ENCODE measurements at places on chromosomes 2 and 18. TPM values are rescaled to one million over a fixed set of nuclear protein-coding genes. Genes with fewer than 3 reads are reported as not detected.
A peak's percentile ranks its signal among the peaks of the same experiment; 100 is the strongest.

DNA sequence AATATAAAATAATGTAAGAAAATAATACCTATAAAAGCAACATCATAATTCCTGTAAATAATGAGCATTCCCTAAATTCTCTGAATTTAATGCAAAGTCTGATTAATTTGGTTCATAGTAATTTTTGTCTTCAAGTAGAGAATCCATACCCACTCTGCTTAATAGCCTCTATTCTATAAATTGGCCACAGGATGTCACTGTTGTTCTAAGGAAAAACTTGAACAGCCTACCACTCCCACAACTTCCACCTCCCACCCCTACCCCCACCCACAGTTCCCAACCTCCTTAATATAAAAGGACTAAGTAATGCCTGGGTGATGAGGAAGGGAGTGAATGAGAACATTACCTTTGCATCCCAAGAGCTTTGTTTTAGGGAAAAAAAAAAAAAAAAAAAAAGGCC, 27.2 kb upstream of the BBS5 start:
- peak; percentile 77 for DNase-seq

SCN7A gene
- total RNA-seq = not detected

GRCh38 chr2:160582490-160583145, 89.0 kb upstream of the RBMS1 start:
- peak; percentile 32 for DNase-seq

GRCh38 chr2:96108541-96109360, 7.6 kb downstream of the ADRA2B start:
- DNase-seq = no peak

- no peak for DNase-seq
These were observed 39.0 kb upstream of the FAM237A start for GRCh38 chr2:206603243-206603642.

CDH7 gene
- 3.3 TPM for total RNA-seq

DNA sequence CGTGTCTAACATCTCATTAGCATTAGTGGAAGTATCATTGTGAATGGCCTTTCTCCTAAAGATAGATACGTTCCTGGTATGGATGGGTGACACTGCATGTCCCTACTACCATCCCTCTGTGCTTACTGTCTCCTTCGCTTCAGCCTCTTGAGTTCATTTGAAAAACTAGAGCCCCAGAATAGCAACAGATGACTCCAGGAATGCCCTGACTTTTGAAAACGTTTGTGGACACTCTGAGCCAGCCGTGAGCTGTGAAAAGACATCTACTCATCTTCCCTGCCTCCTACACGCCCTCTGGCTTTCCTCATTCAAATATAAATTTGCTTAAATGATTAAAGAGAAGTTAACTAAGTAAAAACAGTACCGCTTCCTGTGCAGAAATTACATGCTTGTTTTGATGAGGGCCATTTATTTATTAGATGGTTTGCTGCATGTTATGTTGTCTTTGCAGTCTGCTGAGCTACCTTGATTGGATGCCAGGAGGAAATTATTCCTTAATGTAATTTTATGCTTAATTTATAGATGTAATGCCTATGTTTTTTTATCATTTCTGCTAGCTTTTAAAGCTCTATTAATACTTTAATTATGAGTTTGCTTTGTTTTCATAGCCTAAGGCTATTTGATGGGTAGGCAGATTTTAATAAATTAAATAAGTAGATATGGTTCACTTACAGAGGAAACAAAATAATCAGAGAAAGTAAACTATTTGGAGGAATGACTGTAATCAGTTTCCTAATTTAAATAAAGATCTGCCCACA, 32.1 kb upstream of the MYO3B start:
- no peak for DNase-seq

TTC39C gene
- 23.8 TPM for total RNA-seq

DNA sequence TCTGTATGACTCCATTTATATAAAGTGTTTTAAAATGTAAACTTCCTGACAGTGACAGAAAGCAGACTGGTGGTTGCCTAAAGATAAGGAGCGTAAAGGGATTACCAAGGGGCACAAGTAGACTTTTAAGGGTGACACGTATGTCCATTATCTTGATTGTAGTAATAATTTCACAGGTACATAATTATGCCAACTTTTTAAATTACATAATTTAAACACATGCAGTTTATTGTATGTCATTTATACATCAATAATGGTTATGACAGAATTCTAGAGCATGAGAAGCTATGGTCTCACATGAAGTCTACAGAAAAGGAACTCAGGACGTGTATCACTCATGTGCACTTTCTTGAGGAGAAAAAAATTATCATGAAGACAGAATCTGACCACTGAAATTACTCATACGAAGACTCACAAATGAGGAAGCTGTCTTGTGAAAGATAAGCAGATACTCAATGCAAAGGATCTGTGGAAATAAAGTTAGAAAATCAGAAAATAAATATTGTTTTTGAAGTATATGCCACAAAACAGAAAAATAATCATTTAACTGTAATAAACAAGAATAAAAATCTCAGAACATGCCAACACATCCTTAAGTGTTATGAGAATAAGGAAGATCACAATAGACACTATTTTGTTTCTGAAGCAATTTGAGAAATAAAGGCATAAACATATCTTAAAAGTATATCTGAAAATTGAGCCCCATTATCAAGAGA, 84.4 kb downstream of the TMEM131 start:
- no peak for DNase-seq

- no peak for DNase-seq
These were observed 30.7 kb upstream of the HDAC4 start for GRCh38 chr2:239431536-239431935.

GRCh38 chr2:168539945-168540344, 83.9 kb downstream of the CERS6 start:
- no peak for DNase-seq

DNA sequence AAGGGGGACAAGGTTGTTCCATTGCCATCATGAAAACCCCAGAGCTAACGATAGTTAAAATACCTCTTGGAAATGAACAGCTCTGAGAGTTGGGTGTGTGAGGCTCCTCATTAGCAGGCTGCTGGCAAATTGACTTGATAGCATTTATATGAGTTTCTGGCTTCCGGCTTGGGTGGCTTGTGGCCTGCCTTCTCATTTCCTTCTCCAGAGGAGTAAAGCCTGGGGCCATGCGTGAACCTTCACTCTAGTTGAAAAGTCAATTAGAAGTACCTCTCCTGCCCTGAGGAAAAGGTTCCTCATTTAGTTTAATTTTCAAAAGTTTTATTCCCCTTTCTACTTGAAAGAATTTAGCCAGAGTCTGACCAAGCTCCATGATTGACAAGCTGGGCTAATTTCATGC, 67.1 kb downstream of the MGAT5 start:
- DNase-seq = no peak

GRCh38 chr2:200509235-200509611, 645 bp downstream of the KCTD18 start:
- DNase-seq = no peak

SNED1 gene
- total RNA-seq = 0.11 TPM

KIF5C gene
- total RNA-seq = 1.4 TPM

DNA sequence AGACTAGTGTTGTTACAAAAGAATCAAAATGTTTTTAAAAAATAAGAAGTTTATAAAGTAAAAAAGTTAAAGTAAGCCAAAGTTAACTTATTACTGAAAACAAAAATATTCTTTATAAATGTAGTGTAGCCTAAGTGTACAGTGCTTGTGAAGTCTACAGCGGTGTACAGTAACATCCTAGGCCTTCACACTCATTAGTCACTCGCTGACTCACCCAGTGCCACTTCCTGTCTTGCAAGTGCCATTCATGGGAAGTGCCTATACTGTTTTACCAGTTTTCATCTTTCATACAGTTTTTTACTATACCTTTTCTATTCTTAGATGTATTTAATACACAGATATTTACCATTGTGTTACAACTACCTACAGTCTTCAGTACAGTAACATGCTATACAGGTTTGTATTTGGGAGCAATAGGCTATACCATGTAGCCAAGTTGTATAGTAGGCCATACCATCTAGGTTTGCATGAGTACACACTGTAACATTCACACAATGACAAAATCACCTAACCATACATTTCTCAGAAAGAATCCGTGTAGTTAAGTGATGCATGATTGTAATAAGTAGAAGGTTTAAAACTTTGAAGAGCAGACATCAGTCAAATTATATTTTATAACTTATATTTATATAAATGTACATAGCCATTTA, 13.4 kb downstream of the SERPINB7 start:
- no peak for DNase-seq

- DNase-seq = no peak
These were observed 828.0 kb downstream of the SLC4A3 start for GRCh38 chr2:220455351-220455990.

DNA sequence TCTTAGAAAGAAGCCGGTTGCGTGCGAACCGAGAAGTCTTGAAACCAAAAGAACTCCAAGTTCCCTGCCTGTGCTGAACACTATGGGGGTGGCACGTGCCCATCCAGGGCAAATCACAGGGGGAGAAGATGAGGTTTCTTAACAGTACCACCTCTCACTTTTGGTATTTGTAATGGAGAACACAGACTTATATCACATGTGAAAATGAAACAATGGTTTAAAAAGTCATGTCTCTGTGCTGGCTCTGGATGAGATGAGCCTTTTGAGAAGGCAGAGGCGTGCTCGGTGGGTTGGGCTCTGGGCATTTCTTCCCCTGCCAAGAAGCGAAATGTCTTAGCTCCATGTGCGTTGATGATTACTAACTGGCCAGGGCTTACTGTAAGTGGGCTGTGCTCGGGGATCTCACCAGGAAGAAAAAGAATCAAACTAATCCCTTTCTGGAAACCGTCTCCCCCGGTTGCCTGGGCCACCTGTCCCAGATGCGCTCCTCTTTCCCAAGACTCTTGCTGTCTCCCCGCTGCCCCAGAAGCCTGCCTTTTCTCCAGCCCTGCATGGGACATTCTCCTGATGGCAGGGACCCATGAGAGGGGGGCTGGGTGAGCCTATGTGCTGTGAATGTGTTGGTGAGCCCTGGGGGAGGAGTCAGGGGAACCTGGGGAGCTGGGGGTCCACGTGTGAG, 252.9 kb downstream of the PRKCE start:
- DNase-seq = no peak
